ENCODE measurements at places on chromosomes 4 and X. TPM values are rescaled to one million over a fixed set of nuclear protein-coding genes. Genes with fewer than 3 reads are reported as not detected.

Gene RAB41
- not detected for total RNA-seq

Gene SULT1B1
- 0.02 TPM for total RNA-seq

Gene CXorf49
- not detected for total RNA-seq

Gene EREG
- 10.2 TPM for total RNA-seq

Gene PAGE2
- not detected for total RNA-seq

Gene ABCB7
- total RNA-seq = 16.2 TPM

Gene PTCHD1
- not detected for total RNA-seq

All from A549 treated with Hydrocortisone at 1 μM for 4 hours (cell line).